ENCODE measurements at places on chromosomes 1 and 21. TPM values are rescaled to one million over a fixed set of nuclear protein-coding genes. Genes with fewer than 3 reads are reported as not detected.

GRCh38 chr1:184030433-184031091 lies 7.0 kb downstream of the COLGALT2 start:
- no peak for DNase-seq

DNA sequence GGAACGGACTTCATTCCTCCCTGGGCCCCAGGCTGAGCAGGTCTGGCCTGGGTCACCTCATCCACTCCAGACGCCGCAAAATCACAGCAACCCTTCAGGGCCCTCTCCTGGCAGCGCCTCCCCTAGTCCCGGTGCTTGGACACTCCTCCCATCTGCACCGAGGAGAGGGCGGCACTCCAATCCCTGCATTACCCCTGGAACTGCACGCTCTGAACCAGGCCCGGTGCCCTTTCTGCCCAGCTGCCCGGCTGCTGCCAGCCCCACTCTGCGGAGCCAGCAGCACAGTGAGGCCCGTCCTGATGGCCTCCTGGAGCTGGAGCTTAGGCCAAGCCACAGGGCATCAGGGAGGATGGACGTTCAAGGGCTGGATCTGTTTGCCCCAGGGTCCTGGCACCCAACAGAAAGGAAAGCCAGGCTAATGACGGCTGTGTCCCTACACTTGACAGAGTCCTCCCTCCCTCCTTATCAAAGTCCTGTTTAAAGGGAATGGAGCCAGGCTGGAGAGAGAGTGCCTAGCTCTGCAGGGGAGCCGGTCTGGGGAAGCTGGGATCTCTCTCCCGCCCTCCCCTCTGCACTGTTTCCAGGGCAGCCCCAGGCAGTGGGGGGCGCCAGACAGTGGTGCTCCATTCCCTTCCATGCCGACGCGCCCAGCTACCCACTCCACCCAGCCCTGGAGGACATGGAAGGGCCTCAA lies 12.7 kb downstream of the COL6A2 start:
- DNase-seq, result no peak

DNA sequence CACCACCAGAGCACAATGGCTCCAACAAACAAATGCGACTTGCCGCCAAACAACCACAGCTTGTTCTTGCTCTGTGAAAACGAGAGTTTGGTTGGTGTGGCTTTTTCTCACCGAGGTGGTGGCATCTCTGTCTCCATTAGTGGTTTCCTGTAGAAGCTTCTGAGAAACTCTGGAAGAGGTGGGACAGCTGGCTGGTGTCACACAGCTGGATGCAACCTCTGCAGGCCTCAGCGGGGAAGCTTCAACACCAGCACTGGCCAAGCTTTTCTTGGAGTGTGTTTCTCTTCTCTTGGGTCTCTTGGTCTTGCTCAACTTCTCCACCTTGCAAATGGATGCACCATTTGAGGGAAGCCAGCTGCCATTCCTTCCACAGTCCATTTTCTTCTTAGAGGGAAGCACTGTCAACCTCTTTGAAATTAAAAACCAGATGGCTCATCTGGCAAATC lies 124.8 kb downstream of the KCNN3 start:
- DNase-seq, result no peak

DNA sequence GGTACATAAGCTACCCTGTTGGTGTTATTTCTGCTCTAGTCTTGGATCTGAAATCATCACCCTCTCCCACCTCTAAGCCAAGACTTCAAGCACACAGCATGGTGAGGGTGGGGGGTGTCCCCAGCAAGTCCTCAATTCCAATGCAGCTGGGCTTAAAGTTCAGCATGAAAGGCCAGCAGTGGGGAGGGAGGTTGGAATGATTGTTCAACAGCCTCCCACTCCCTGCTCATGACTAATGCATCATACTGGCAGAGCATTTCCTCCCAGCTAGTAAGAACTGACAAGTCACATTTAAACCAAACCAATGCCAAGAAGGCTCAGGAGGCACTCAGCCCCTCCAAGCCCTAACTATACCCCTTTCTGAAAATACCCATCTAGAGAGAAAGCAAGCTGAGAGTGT lies 50.1 kb downstream of the TIAM1 start:
- DNase-seq, result no peak

GRCh38 chr1:65114322-65114721 lies 33.7 kb upstream of the AK4 start:
- DNase-seq, result no peak

GRCh38 chr1:232292239-232292638 lies 337.7 kb downstream of the SIPA1L2 start:
- no peak for DNase-seq

DNA sequence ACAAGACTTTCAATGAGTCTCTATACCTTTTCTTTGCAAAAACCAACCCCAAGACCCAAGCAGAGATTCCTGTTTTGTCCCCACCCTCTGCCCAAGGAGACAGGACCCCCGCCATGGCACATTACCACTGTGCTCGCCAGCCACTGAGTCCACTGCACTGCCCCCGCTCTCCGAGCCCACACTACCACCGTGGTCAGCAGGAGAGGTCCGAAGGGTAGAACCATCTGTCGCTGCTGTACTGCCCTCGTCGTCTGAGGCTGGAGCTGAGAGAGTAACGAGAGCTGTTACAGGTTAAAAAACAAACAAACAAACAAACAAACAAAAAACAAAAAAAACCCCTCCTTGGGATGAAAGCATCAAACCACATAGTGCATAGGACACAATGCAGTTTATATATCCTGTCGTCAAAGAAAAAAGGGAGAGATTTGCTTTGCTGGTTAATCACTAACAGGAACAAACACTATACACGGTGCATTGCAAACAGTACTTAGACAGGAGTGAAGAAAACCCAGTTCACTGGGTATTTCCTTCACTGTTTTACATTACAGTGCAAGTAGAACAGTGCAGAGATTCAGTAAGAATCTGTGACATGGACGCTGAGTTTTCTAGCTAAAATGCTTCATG lies 71.0 kb downstream of the UBR4 start:
- DNase-seq, result no peak

GRCh38 chr1:200041337-200042118 lies 14.0 kb downstream of the NR5A2 start:
- DNase-seq, result no peak

- DNase-seq, result no peak
Observed at GRCh38 chr1:7068552-7068951, 283.3 kb downstream of the CAMTA1 start.

MYOC gene
- total RNA-seq, result not detected

ARMH1 gene
- 71.8 TPM for total RNA-seq

FCRL5 gene
- 3.8 TPM for total RNA-seq

Data from naive thymus-derived CD4-positive, alpha-beta T cell (primary cell).